ENCODE measurements at places on chromosomes 3 and 15.

- DNase-seq = no peak
Measured at GRCh38 chr3:134894533-134894932, 99.5 kb downstream of the EPHB1 start.

DNA sequence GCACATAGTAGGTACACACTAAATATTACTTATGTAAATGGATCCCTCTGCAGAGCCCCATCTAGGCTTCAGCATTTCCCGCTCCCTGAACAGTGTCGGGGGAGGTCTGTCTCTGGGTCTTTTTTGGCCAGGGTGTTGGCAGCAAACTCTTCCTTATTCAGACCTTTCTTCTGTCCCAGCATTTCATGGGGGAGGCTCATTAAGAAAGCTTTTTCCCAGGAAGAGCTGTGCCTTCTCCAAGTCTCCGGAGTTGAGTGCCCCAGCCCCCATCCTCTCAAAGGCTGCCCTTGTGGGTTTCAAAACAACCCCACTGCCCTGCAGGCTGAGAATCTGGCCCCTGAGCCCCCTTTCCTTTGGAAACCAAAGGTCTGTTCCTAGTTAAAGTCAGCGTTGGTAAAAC is 25.1 kb downstream of the SLC6A11 start:
- no peak for DNase-seq

- DNase-seq = no peak
Measured at GRCh38 chr3:174618368-174619080, 240.6 kb upstream of the NAALADL2 start.

GRCh38 chr3:52405601-52406110 is 39.2 kb downstream of the SEMA3G start:
- DNase-seq = no peak

DNA sequence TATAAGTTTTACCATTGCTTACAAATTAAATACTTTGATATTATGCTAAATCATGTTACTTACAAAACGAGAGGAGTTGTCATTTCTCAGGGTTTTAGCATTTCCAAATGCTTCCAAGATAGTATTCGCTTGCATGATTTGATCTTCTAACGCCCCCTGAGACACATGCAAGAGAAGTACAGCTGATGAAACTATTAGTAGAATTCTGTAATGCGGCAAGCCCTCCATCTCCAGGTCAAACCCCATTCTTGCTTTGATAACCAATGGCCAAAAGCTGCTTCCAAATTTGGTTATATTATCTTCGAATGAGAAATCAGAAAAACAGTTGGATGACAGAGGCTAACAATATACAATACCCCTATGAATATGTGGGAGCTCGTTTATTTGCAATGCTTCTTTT is 14.7 kb downstream of the MYH15 start:
- DNase-seq = no peak

GRCh38 chr15:50778086-50778485 is 12.6 kb upstream of the SPPL2A start:
- DNase-seq = no peak

GRCh38 chr3:14531856-14532395 is 8.2 kb downstream of the GRIP2 start:
- DNase-seq = no peak

GRCh38 chr15:68797599-68798345 is 22.9 kb downstream of the ANP32A start:
- DNase-seq = no peak

DNA sequence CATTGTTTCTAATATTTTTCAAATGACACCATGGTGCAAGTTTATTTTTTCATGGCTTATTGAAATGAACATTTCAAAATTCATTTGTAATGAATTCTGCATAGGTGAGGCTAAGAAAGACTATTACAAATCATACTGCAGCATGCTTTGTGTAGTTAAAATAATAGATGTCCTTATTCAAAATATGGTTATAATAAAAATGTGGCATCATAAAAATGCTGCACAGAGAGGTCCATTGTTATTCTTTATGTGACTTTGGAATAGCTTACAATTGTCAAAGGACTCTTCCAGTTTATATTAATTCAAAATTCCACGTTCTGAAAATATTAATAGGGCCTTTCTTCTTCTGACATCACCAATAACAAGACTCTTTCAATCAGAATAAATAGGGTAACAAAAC is 222.7 kb downstream of the GAP43 start:
- DNase-seq = no peak

- no peak for DNase-seq
Measured at GRCh38 chr15:69232765-69233164, 65.9 kb upstream of the PAQR5 start.

DNA sequence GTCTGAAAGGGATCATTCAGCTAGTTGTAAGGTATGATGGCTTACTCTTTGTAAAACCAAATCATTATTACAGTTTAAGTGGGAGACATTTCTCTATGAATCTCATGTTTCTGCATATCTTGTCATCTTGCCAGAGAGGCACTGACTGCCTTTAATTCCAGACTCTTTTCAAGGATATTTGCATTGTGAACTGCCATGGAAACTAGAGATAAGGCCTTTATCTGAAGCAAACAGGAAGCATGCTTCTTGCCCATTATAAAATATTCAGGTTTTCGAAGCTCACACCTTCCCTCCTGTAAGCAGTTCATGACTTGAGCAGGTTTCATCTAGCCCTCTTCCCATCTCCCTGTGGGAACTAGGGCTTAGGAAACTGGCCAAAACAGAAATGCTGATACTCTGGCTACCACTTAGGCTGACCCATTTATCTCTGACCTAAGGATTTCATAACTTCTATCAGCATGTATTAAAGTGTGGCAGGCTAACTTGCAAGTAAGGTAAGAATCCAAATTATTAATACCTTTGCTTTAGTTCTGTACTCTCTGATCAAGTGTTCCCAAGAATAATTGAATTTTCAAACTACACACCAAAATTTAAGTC is 326.6 kb upstream of the ALCAM start:
- DNase-seq = no peak

DNA sequence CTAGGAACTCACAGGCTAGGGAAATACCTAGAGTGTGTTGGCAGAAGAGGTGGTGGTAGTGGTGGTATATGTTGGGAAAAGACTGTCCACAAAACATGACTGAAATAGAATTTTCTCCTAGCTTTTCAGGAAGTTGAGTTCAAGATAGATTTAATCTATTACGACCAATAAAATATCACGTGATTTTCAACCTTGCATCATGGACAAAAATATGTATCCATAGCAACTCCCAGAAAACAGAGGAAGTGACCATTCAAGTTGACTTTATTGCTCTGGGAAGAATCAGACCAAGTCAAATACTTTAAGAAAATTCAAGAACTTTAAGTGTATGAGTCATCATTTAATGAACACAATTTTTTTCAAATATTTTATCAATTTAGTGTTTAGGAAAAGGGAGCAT is 347.0 kb upstream of the ZNF385D start:
- no peak for DNase-seq

GRCh38 chr3:184391266-184391665 is 11.4 kb downstream of the CHRD start:
- DNase-seq = no peak

DNA sequence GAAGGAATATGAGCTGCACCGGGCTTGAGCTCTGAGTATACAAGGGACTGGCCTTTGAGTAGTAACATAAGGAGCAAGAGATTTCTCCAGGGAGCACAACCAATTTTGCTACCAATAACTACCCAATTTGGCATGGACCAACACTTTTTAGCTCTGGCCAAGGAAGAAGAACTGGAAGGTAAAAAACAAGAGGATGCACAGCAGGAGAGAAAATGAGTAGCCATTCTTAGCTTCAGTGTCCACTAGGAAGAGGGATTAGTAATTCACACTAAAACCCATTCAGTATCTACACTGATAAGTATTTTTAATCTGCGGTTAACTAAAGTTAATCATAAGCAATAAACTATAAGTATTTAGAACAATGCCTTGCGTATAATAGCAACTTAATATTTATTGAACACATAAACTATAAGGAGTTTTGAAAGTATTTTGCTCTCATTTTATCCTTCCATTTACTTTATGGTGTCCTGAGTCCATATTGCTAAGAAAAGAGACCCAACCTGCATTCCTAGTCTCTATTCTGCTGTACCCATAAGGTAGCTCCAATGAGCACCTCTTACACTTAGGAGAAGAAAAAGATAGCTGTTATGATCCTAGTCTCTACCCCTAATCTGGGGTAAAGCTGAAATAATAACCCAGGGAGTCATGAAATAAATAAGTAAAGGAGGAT is 268.9 kb downstream of the IGSF11 start:
- no peak for DNase-seq

DNA sequence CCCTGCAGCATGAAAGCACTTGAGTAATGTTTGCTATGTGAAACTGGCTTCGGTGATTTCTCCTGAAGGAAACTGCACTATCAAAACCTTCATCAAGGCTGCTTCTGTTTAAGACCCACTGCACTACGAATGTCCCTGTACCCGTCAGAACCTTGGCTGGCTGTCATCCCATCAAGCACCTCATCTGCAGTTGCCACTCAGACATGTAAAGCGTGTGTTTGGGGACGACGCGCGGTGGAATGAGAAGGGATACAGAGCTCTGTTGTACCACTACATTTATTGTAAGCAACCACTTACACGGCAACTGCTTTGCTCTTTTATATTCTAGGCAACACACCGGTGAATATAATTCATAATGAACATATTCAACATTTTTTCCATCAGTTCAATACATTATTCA is 147.6 kb downstream of the TIGIT start:
- no peak for DNase-seq

DNA sequence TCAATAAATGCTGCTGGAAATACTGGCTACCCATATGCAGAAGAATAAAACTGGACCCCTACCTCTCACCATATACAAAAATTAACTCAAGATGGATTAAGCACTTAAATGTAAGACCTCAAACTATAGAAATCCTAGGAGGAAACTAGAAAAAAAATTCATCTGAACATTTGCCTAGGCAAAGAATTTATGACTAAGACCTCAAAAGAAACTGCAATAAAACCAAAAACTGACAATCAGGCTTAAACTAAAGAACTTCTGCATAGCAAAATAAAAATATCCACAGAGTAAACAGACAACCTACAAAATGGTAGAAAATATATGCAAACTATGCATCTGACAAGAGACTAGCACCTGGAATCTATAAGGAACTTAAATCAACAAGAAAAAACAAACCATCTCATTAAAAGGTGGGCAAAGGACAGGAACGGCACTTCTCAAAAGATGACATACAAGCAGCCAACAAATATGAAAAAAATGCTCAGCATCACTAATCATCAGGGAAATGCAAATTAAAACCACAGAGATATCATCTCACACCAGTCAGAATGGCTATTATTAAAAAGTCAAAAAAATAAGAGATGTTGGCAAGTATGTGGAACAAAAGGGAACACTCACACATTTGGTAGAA is 47.0 kb downstream of the MYO9A start:
- DNase-seq = no peak

- no peak for DNase-seq
Measured at GRCh38 chr3:185084901-185085300, 68.0 kb downstream of the C3orf70 start.

DNA sequence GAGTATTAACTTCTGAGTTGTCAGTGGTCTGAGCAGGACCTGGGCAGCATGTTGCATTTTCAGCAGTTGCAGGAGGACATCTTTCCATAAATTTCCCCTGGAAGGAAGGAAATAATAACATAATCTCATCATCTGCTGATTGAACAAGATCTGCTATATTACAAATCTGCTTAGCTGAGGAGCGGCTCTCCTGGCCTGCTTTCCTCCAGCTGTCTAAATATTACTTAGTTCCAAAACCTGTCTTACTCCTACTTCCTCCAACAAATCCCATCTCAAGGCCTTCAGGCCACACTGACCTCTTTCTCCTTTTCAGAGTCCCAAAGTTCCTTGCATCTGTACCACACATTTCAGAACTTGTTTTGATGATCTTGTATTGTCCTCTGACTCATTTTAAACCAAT is 364.4 kb upstream of the MCTP2 start:
- no peak for DNase-seq

DNA sequence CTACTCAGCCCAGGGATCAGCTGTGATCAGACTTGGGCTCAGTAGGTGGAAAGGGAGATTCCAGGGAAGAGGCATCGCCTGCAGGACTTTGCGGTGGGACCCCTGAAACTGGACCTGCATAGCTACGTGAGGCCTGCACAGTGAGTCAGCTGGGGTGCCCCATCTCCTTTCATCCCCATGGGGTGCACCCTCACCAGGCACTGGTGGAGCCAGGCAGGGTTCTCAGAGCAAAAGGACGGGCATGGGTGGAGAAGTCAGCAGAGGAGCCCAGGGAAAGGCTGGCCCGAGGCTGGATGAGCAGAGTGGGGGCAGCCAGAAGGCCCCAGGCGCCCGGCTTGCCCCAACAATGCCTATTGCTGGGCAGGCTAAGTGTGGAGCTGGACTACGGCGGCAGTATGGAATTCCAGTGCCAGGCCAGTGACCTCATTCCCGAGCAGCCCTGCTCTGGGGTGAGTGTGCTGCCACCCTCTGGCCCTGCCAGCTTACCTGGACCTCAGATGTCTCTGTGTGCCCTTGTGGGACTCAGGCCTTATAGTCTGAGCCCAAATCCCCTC is 19.7 kb downstream of the ACAA1 start:
- DNase-seq = no peak

DNA sequence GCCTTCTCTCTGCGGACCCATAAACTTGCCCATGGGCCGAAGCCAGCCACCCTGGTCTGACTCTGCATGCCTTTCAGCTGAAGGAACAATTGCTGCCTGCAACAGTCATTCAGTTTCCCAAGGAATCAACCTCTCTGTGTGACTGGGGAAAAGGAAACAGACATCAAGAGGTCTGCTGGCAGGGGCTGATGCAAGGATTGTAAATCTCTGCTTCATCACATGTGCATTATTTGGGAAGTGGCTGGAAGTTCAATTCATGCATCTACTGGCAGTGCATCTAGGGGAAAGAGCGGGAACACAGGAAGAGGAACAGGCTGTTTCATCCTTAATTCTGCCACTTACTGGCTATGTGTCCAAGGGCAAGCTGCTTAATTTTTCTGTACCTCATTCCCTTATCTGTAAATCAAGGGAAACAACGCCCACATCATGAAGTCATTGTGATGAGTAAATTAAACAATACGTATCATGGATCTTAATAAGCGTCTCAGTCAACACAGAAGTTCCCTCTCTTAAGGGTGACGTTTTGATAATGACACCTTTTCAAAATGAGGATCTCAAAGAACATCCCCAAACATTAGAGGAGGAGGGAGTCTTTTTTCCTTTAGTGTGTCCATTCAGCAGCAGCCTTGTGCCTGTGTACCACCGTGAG is 17.4 kb upstream of the ADPGK start:
- no peak for DNase-seq

- no peak for DNase-seq
Measured at GRCh38 chr3:105907777-105908176, 39.0 kb upstream of the CBLB start.

All from stimulated activated CD8-positive, alpha-beta memory T cell treated with anti-CD3 and anti-CD28 coated beads, Interleukin-7, amount 100 ng/mL, for 48 hours (primary cell).